ENCODE measurements at places on chromosomes 2 and 18.

DNA sequence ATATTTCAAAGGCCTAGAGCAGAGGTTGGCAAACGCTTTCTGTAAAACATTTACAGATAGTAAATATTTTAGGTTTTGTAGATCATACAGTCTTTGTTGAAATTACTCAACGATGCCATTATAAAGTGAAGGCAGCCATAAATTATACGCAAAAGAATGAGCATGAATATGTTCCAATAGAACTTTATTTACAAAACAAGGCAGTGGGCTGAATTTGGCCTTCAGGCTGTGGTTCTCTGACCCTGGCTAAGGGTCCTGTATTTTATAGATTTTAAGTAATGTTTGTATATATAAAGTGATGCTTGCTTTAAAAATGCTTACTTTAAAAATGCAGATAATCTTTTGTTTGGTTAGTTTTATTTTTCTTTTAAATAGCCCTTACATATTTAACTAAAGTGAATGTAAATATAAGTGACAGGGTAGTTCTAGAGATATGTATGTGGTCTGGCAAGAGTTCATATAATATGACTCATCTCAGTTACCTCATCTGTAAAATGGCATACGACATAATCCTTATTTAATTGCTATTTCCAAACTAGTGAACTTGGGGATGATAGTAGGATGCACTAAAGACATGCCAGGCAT lies 51.7 kb upstream of the ATP5MC3 start:
- DNase-seq: no peak

DNA sequence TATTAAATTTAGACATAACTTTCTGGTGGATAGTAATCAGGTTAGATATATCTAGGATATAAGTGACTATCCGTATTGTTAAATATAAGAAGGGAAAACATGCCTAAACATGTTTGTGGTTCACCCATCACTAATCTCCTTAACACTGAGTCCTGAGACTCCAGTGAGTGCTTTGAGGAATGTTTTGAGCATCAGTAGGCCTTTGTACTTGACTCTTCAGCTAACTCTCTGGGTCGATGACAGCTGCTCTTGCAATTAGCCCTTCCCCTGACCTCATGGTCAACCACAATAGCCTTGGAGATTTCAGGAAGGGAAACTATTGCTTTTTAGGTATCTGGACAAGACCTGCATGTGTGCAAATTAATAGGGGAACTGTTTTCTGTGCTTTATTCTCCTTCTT lies 716.8 kb downstream of the EPHA4 start:
- DNase-seq: no peak

- DNase-seq: no peak
These were observed 118.0 kb downstream of the MREG start for GRCh38 chr2:215895330-215895729.

- DNase-seq: no peak
These were observed 207.2 kb downstream of the RND3 start for GRCh38 chr2:150280231-150280630.
